GDM1 (cell line): ENCODE measurements at places on chromosomes 2 and 18.

GRCh38 chr2:199994371-199994770, 39.0 kb downstream of the MAIP1 start:
- DNase-seq, result no peak

GRCh38 chr2:152198499-152198898, 22.9 kb upstream of the STAM2 start:
- DNase-seq, result no peak

- DNase-seq, result no peak
Observed at GRCh38 chr18:7896805-7897518, 329.8 kb downstream of the PTPRM start.

- DNase-seq, result no peak
Observed at GRCh38 chr2:121038891-121039616, 245.9 kb downstream of the TFCP2L1 start.

DNA sequence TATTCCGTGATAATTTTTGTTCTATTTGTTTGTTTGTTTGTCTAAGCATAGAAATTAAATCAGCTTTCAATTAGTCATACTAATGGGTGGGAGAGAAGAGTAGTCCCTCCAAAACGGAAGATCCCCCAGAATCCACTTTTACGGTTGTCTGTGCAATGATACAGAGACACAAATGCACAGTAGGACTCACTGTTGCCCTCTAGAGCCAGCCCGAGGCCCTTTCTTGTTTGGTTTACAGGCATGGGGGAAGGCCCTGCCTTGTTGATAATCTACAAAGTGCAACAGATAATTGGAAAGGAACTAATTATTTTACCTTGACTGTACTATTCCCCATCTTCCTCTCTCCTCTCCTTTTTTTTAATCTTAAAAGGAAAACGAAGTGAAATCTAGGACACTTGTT, 121.1 kb downstream of the ACOXL start:
- DNase-seq, result peak; percentile 13

DNA sequence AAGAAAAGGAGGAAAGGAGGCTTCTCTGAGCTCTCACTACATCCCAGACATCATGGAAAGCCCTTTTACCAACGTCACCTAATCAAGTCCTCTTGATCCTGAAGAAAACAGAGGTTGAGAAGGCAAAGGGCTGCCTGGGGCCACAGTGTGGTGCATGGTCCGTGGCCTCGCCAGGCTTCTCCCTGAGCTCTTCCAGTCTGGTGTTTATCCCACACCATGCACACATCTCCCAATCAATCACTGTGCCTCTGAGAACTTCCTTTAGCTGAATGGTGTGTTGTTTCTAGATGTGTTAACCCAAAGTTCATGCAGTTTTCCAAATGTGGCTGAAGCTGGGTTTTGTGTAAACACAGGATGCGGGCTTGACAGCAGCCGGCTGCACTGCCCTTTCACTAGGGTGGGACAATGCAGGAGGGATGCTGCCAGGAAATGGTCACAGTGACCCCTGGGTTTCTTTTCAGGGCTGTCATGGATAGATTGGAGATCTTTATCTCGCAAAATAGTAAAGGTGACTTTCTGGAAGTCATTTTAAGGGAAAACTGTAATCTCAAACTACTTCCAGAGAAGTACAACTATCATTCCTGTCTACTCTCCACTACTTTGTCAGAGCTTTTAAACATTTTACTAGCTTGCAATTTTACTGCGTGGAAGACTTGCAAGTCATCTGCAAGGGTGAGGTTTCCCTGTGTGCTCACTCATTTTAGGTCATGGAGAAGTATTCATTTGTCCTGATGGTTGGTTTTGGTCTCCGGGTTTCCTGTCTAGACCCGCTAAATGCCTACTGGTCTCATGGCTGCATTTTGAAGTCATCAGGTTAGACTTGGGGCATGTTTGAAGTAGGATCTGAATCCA, 54.6 kb downstream of the IL1R2 start:
- DNase-seq, result no peak

DNA sequence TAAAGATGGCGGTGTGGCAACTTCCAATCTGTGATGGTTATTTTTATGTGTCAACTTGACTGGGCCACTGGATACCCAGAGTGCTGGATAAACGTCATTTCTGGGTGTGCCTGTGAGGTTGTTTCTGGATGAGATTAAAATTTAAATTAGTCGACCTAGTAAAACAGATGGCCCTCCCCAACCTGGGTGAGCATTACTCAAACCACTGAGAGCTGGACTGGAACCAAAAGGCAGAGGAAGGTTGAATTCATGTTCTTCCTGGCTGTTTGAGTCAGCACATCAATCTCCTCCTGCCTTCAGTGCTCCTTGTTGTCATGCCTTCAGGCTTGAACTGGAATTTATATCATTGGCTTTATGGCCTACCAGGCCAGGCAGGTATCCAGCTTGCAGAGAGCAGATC, 190.8 kb upstream of the RGPD4 start:
- DNase-seq, result no peak

- DNase-seq, result no peak
Observed at GRCh38 chr2:28338046-28338817, 54.4 kb upstream of the FOSL2 start.

- no peak for DNase-seq
Observed at GRCh38 chr2:109604597-109604996, 9.2 kb downstream of the SEPTIN10 start.

DNA sequence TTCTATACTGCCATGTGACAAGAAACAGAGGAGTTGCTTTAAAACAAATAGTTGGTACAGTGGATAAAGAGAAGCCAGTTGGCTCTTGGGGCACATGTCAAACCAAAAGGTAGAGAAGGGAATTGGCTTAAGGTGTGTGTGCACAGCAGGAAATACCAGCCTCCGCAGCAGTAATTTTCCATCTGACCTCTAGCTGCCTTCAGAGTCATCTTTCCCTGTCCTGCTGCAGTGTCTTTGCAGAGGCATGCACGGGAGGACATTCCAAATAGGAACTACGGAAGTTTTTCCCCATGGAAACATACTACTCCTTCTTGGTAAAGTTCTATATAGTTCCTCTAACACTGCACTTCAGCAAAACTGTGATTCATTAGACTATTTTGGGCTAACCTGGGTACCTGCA, 99.5 kb downstream of the RAB3GAP1 start:
- no peak for DNase-seq

DNA sequence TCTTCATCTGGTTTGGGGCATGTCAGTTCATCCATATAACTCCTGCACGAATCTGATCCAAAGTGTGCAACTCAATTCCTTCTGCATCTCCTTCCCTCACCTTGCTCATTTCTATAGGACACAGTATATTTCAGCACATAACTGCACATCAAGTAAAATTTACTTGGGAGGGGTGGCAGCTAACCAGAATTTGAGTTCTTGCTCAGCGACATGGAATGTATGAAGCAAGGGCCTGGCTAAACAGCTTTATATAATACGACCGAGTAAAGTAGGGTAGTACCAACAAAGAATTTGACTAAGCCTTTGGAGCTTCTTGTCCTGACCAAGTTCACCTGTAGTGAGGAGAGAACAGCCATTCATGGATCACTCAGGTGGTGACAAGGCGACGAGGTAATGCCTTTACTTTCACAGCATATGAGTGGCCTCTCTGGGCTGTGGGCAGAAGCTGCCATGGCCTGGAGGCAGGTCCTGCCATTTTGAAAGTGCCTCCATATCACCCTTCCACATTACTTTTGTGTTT, 570.2 kb upstream of the TNP1 start:
- no peak for DNase-seq

GRCh38 chr2:71821856-71822255, 325.8 kb downstream of the CYP26B1 start:
- no peak for DNase-seq

DNA sequence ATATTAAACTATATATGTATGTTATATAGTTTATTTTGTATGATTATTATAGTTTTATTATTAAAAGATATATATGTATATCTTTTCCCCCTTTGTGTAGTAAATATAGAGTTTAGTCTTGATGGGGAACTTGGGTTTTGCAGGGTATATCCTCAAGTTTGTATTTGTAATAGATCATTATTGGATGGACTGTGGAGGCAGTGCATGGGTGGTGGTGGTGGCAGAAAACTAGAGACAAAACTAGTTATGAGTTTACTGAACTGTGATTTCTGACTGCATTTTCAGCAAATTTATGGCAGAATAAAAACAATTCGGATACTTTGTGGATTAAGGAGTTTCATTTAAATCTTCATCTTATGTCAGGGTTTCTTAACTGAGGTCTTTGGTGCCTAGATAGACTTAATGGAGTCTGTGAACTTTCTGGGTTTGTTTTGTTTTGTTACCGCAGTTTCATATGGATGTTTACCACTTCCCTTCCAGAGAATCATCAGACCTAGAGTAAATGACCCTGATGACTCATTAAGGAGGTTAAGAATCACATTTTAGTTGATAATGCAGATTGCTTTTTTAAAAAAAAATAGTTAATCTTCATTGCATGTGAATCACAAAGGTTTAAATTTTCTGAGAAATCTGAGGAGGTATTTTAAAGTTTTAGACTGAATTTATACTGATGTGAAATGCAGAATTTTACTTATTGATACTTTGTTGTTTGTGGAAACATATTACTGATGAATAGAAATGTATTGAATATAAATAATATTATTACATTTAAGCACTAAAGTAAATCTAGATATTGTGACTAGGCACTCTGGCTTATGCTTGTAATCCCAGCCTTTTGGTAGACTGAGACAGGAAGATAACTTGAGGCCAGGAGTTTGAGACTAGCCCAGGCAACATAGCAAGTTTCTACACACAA, 14.5 kb downstream of the EPC2 start:
- DNase-seq, result no peak

DNA sequence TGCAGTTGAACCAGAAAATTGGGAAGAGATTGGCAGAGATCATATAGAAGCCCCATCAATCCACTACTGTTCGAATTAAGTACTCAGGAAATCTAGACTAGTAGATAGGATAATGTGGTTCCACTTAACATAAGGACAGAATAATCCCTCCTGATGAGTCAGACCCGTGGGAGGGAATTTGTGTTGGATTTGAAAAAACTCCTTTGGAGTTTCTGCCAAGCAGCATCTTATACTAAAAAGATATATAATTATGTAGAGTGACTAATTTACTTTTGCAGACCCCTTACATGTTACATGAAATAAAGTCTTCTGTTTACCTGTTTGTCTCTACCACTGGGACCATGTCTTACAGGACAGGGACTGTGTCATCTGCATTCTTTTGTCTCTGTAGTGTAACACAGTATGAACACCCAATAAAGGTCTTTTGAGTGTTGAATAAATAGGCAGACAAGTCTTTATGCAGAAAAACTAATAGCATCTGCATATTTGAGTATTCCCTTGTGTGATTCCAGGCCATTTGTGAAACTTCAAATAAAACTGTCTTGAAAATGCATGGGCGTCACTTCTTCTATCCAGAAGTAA, 122.6 kb upstream of the DNAJC10 start:
- DNase-seq, result no peak
